Smooth muscle cell of the coronary artery (primary cell): ENCODE measurements at places on chromosomes 3 and 15. TPM values are rescaled to one million over a fixed set of nuclear protein-coding genes. Genes with fewer than 3 reads are reported as not detected.

SH2D7 gene
- not detected in 2 replicates for total RNA-seq

PRSS50 gene
- not detected in 2 replicates for total RNA-seq

IMPG2 gene
- total RNA-seq = 0.23 and 0.35 TPM in 2 replicates

CHRM5 gene
- 0.15 TPM in 1 of 2 replicates, not detected in the other for total RNA-seq

ERC2 gene
- total RNA-seq = 0.47 TPM in 1 of 2 replicates, not detected in the other

TEX9 gene
- 2.0 and 4.1 TPM in 2 replicates for total RNA-seq

NR2F2 gene
- total RNA-seq = 7.8 and 8.5 TPM in 2 replicates

HYAL1 gene
- total RNA-seq = 0.60 and 0.94 TPM in 2 replicates

NR2E3 gene
- total RNA-seq = 0.08 TPM in 1 of 2 replicates, not detected in the other

GNAT1 gene
- not detected in 2 replicates for total RNA-seq

IL12A gene
- total RNA-seq = 0.15 and 2.3 TPM in 2 replicates

ADAMTS9 gene
- 0.38 and 6.3 TPM in 2 replicates for total RNA-seq

SLC49A4 gene
- 9.2 and 9.4 TPM in 2 replicates for total RNA-seq

SLC15A2 gene
- 0.15 and 1.3 TPM in 2 replicates for total RNA-seq

SI gene
- not detected in 2 replicates for total RNA-seq

ILDR1 gene
- not detected in 2 replicates for total RNA-seq

ALG1L2 gene
- not detected in 2 replicates for total RNA-seq

WDR82 gene
- 53.6 and 73.3 TPM in 2 replicates for total RNA-seq

HHLA2 gene
- not detected in 2 replicates for total RNA-seq

HESX1 gene
- total RNA-seq = 0.15 TPM in 1 of 2 replicates, not detected in the other

SLC30A4 gene
- 6.2 and 7.8 TPM in 2 replicates for total RNA-seq

LRTM1 gene
- not detected in 2 replicates for total RNA-seq

TAGLN3 gene
- 0.38 TPM in 1 of 2 replicates, not detected in the other for total RNA-seq

TGM4 gene
- total RNA-seq = 0.15 TPM in 1 of 2 replicates, not detected in the other

IQCF5 gene
- not detected in 2 replicates for total RNA-seq

DPPA2 gene
- total RNA-seq = not detected in 2 replicates

CHRNA7 gene
- total RNA-seq = 0.23 and 0.83 TPM in 2 replicates

SLC22A14 gene
- total RNA-seq = 0.23 and 0.70 TPM in 2 replicates

IGSF11 gene
- 0.08 and 0.12 TPM in 2 replicates for total RNA-seq

CFAP92 gene
- total RNA-seq = not detected in 2 replicates

GRM7 gene
- total RNA-seq = not detected in 2 replicates

NCK1 gene
- total RNA-seq = 28.9 and 60.4 TPM in 2 replicates

MINAR1 gene
- 0.47 and 0.98 TPM in 2 replicates for total RNA-seq

GRIP2 gene
- 0.08 and 0.47 TPM in 2 replicates for total RNA-seq

SERPINI2 gene
- not detected in 2 replicates for total RNA-seq

GLDN gene
- 1.7 and 16.6 TPM in 2 replicates for total RNA-seq

BLM gene
- total RNA-seq = 0.59 and 3.0 TPM in 2 replicates

GABRA5 gene
- total RNA-seq = under 0.01 TPM in 1 of 2 replicates, not detected in the other

GOLGA6D gene
- total RNA-seq = not detected in 2 replicates

CERS3 gene
- not detected in 2 replicates for total RNA-seq

FOXB1 gene
- not detected in 2 replicates for total RNA-seq

CLEC3B gene
- total RNA-seq = 0.98 and 46.7 TPM in 2 replicates

ANKRD34C gene
- not detected in 2 replicates for total RNA-seq

GOLGA8R gene
- 1.2 and 2.8 TPM in 2 replicates for total RNA-seq

TMC3 gene
- total RNA-seq = 13.7 TPM in 1 of 2 replicates, not detected in the other

ZNF197 gene
- 8.4 and 15.8 TPM in 2 replicates for total RNA-seq

ZDHHC23 gene
- total RNA-seq = 0.70 and 2.0 TPM in 2 replicates
